ENCODE measurements at places on chromosomes 3 and 15.

GRCh38 chr3:59267021-59267420 is 217.2 kb upstream of the CFAP20DC start:
- no peak for DNase-seq

DNA sequence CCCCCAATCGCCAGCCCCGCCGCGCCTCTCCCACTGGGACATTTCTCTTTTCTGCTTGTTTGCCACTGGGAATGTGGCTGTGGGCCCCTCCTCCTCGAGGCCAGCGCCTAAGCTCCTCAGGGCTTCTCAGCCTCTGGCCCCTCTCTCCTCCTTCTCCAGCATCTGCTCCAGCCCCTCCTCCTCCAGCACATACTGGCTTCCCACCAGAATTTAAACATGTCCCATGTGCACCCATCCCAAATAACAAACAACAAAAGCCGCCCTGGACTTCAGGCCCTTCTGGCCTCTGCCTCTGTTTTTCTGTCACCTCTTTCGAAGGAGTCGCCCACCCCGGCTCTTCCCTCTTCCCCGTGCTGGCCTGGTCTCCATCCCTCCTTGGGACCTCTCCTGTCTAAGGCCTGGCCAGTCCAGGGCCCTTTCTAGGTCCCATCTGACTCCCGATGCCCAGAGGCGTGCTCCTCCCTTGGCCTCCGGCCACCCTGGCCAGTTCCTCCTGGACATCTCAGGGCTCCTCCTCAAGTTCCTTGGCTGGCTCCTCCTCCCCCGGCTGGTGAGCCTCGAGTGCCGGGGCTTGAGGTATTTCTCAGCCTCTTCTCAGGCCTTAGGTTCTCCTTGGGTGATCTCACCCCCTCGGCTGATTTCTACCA is 94.6 kb upstream of the SLC6A6 start:
- DNase-seq: no peak

DNA sequence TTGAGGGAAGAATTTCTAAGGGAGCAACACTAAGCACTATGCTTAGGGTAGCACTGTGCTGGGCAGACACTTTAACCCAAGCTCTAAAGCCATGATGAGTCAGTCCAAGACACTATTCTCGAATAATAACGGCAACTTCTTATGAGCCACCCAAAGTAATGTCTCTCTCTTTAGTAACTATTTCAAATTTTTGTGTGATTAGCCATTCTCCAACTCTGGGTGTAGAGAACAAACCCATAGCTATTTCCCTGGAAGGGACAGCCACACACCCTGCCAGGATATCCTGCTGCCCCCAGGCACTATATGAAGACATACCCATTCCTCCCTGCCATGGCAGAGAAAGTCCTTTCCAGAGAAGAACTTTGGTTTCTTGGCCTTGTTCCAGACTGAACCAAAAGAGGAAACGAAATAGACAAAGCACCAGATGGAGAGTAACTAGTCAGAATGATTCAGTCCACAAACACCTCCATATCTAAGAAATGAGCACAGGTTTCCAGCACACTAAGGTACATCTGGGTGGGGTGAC is 384.9 kb upstream of the THBS1 start:
- DNase-seq: peak; percentile 39

DNA sequence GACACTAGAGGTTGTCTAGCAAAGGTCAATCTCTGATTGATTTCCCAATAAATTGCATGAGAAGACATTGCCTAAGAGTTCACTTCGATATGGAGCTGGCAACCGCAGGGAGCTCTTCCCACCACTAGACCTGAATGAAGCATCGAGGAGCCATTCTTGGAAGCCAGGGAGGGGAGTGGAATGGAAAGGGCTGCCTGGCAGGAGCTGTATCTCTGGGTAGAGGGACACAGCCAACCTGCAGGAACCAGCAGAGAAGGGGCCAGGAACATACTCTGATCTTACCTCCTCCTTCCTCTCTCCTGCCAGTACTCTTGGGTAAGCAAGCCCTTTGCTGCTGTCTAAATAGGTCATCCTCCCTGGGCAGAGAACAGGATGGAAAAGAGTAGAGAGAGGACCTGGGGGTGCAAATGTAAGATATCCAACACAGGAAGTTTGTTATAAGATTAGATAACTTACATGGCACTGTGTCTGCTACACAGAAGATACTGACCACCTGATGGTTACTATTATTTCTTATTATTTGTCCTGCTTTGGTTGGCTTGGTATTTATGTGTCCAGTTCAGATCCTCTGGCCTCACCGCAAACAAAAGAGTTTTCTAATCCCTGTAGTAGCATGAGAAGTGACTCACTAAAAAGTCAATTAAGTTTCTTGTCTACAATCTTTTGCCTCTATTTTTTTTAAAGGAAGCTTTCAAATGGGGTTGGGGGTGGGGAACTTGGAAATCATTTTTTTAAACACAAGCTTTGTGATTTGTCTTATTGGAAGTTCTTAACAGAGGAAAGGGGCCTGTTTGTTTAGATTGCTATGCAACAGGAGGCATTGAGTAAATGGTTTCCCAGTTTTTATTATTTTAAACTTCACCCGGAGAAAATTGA is 156.7 kb upstream of the TSC22D2 start:
- no peak for DNase-seq

DNA sequence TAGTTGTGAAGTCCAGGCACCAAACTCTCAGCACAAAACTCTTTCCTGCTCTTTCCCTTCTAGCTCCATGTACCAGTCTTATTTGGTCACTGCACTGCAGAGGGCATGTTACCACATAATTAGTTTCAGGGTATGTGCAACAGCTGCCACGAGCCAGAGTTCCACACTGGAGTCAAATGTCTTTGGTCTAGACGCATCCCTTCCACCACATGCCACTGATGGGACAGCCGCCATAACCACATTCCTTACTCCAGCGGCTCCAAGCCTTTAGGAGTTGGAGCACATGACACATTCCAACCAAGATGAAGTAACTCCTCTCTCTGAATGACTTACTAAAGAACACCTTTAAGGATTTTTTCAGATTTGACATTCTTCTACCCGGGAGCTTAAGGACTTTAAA is 153.4 kb downstream of the ERC2 start:
- no peak for DNase-seq

GRCh38 chr3:122918576-122919290 is 108.8 kb downstream of the SEMA5B start:
- no peak for DNase-seq

All from inflammatory macrophage treated with lipopolysaccharide for 4 hours (primary cell).